ENCODE measurements at places on chromosomes 5 and 9.

DNA sequence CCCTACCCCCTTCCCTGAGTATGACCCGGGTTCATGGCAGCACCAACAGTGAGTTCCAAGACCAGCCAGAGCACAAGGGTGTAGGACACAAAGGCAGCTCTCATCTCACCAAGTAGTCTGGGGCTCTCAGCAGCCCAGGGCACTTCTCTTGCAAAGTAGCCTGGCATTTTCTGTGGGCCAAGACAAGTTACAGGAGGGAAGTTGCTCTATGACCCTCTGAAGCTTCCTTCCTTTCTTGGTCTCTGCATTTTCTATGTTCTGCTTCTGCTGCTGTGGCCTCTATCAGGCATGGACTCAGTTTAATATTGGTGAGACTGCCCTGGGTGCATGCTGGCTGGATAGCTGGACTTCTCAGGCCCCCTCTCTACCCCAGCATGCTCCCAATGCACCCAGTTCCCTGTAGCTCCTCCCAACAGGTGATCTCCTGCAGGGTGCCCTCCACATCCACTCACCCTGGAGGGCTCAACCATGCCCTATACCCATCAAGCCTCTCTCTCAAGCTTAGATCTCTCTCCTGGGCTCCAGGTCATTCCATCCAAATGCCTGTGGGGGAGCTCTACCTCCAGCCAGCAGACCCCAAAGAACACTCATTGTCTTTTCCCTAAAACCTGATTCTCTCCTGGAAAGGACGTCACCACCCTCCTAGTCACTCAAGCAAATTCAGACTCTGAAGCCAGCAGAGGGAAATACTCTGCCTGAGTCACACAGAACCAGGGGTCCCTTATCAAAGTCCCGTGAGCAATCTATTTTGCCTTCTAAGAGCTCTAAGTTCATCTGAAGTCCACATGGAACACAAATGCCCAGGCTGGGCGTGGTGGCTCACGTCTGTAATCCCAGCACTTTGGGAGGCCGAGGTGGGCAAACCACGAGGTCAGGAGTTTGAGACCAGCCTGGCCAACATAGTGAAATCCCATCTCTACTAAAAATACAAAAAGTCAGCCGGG is 13.8 kb downstream of the TBC1D2 start:
- H3K27me3 ChIP-seq: no peaks in the 10 kb centered on the region
- DNase-seq: no peak
- no peaks in the 10 kb centered on the region for H3K4me1 ChIP-seq
- H3K36me3 ChIP-seq: no peaks in the 10 kb centered on the region
- no peak overlapping the region for H3K4me3 ChIP-seq

- H3K27ac ChIP-seq: no peak overlapping the region
- peaks cover 34% of the 10 kb centered on the region for H3K36me3 ChIP-seq
- H3K27me3 ChIP-seq: no peaks in the 10 kb centered on the region
- H3K4me3 ChIP-seq: no peak overlapping the region
- peaks cover 14% of the 10 kb centered on the region for H3K4me1 ChIP-seq
Measured at GRCh38 chr5:893137-893506, 438 bp downstream of the TRIP13 start.

DNA sequence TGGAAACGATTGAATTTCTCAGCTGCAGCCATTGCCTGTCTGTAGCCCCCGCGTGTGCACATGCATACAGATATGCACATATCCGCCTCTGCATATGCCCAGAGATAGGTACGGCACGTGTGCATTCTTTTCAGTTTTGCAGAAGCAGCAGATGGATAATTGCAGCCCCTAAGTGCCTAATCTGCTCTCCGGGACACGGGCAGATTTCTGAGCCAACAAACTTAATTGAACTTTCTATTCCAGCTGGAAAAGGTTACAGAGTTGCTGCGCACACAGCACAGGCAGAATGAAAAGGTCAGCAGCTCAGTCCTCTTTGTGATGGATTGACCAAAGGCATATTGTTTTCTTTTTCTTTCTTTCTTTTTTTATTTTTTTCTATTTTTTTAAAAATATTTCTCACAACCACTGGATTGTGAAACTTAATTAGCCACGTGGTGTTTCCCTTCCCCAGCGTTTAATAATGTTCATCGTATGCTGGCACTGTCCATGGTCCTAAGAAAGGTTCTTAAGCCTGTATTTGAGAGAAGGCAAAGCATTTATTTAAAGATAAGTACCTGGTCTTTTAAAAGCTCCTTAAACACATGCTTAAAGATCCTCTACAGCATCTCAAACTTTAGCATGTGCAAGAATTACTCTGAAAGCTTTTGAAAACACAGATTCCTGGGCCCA is 270.2 kb upstream of the BRINP1 start:
- no peak overlapping the region for H3K27ac ChIP-seq
- DNase-seq: no peak
- no peaks in the 10 kb centered on the region for H3K36me3 ChIP-seq
- H3K4me3 ChIP-seq: no peak overlapping the region
- H3K4me1 ChIP-seq: no peaks in the 10 kb centered on the region

DNA sequence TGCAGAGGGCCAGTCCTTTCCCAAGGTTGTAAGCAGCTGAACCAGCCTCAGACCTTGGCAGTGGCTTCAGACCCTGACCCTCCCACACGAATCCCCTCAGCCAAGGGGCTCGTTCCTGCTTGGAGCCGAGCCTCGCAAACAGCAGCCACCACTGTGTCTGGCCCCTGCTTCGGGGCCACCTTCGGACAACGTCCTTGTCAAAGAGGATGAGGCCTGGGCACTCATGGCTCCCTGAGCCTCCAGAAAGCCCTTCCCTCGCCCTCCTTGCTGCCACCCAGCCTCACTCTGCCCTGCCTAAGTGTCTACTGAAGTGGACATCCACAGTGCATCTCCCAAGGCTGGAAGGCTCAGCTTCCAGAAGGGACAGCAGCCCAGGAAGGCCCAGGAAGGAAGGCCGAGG is 161.7 kb downstream of the OLFM1 start:
- H3K36me3 ChIP-seq: no peaks in the 10 kb centered on the region
- no peaks in the 10 kb centered on the region for H3K4me1 ChIP-seq
- no peak for DNase-seq
- no peaks in the 10 kb centered on the region for H3K27me3 ChIP-seq

- no peak overlapping the region for H3K27ac ChIP-seq
- no peaks in the 10 kb centered on the region for H3K27me3 ChIP-seq
- H3K4me3 ChIP-seq: no peak overlapping the region
- no peak for DNase-seq
- H3K36me3 ChIP-seq: no peaks in the 10 kb centered on the region
- H3K4me1 ChIP-seq: no peaks in the 10 kb centered on the region
Measured at GRCh38 chr5:151483176-151483575, 35.8 kb downstream of the SLC36A1 start.

DNA sequence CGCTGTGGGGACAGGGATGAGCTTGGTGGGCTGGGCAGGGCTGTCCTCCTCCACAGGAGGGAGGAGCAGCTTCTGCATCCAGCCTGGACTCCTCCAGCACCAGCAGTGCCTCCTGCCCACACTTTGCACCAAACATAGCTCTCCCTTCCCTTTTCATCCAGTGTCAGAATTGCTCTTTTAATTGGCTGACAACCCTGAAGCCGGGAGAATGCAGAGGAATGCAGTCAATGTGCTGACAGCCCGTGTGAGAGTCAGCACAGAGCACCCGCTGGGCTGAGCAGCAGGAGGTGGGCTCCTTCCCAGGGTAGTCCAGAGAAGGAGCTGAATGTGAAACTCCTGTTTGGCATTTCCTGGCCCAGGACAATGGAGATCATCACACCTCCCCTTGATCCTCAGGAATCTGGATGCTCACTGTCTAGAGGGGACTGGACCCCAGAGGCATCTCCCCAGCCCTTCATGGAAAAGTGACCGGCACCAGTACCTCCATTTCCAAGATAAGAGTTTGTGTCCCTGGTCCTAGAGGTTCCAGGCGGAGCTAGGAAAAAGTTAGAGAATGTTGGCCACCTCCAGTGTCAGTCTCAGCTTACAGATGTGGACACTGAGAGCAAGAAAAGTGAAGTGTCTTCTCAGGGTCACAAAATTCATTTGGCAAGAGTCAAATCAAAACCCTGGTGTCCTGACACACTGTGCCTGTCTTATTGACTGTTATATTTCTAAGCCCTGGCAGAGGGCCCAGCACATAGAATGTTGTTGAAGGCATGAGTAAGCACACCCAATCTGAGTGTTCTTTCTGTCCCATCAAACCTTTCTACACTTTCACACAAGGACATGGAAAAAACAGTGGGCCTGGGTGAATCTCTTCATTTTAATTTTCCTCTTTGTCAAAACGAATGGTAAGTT is 202.1 kb downstream of the SNX18 start:
- no peaks in the 10 kb centered on the region for H3K27me3 ChIP-seq
- no peaks in the 10 kb centered on the region for H3K4me1 ChIP-seq
- no peak for DNase-seq
- H3K36me3 ChIP-seq: no peaks in the 10 kb centered on the region

GRCh38 chr5:89087551-89088318 is 204.8 kb upstream of the MEF2C start:
- no peak overlapping the region for H3K4me3 ChIP-seq
- DNase-seq: no peak
- no peaks in the 10 kb centered on the region for H3K36me3 ChIP-seq
- H3K27ac ChIP-seq: no peak overlapping the region
- H3K4me1 ChIP-seq: no peaks in the 10 kb centered on the region
